ENCODE measurements at places on chromosomes 13 and 19. TPM values are rescaled to one million over a fixed set of nuclear protein-coding genes. Genes with fewer than 3 reads are reported as not detected.

The NKG7 gene
- not detected for total RNA-seq

The FXYD7 gene
- 0.40 TPM for total RNA-seq

The SPRY2 gene
- 32.2 TPM for total RNA-seq

The ACTN4 gene
- total RNA-seq, result 85.3 TPM

- DNase-seq, result no peak
- H3K4me1 ChIP-seq, result no peaks in the 10 kb centered on the region
- H3K27ac ChIP-seq, result no peak overlapping the region
- H3K4me3 ChIP-seq, result no peak overlapping the region
Measured at GRCh38 chr13:104314926-104315535, 1248.8 kb upstream of the SLC10A2 start.

GRCh38 chr19:46317339-46317738 lies 20.5 kb downstream of the HIF3A start:
- H3K27me3 ChIP-seq, result no peaks in the 10 kb centered on the region
- no peaks in the 10 kb centered on the region for H3K36me3 ChIP-seq
- no peak for DNase-seq

DNA sequence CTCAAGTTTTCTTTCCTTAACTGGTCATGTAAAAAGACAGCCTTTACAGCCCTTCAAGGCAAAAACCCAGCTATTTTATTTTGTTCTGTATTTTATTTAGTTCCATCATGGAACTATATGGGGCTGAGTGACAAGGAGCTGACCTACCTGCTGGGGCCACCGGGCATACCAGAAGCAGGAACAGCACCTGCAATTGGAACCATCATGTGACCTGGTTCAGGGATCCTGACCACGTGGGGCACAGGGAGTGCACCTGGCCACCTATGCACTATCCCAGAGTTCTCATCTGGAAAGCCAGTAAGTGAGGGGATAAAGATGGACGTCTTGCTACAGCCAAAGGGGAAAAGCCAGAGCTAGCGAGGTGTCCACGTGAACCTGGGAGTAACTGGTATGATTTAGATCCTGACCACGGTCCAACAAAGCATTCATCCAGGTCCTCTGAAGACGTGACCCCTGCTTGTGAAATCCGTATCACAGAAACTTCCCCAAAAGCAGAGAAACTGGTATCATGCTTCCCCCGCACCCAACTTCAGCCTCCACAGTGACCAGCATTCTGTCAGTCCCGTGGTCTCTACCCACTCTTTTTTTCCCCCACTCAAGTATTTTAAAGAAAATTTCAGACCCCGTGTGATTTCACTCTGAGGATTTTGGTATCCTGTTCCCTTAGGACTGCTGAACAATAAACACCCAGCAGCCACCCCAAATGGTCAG lies 40.5 kb upstream of the SLC15A1 start:
- DNase-seq, result no peak
- no peaks in the 10 kb centered on the region for H3K36me3 ChIP-seq
- no peak overlapping the region for H3K4me3 ChIP-seq
- no peaks in the 10 kb centered on the region for H3K4me1 ChIP-seq

- H3K4me3 ChIP-seq, result no peak overlapping the region
- DNase-seq, result no peak
Measured at GRCh38 chr13:76745261-76746200, 140.7 kb downstream of the KCTD12 start.

GRCh38 chr13:74796157-74796556 lies 662.0 kb upstream of the KLF12 start:
- H3K27ac ChIP-seq, result no peak overlapping the region
- no peaks in the 10 kb centered on the region for H3K27me3 ChIP-seq
- no peak for DNase-seq
- H3K4me3 ChIP-seq, result no peak overlapping the region
- H3K4me1 ChIP-seq, result no peaks in the 10 kb centered on the region

GRCh38 chr13:95641291-95642027 lies 3.0 kb downstream of the DZIP1 start:
- no peaks in the 10 kb centered on the region for H3K36me3 ChIP-seq
- H3K27ac ChIP-seq, result no peak overlapping the region
- no peaks in the 10 kb centered on the region for H3K27me3 ChIP-seq
- H3K4me1 ChIP-seq, result peaks cover 4% of the 10 kb centered on the region
- H3K4me3 ChIP-seq, result peak overlapping the region; percentile 25

DNA sequence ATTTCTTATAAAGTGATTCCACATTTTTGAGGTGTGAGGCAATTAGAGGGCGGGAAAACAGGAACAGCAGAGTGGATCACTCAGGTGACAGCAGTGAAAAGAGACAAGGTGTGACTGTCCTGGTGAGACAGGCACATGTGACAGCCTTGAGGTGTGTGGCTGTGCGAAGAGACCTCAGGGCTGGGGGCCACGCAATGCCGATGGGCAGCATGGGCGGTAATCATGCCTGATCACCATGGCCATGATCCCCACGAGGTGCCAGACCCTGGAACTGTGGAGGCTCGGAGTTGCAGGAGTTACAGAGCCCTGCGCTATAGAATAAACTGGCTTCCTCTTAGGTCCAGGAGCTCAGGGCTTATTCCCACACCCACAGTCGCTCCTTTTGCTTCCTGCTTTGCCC lies 2.0 kb downstream of the SPACA6 start:
- DNase-seq, result no peak
- H3K27me3 ChIP-seq, result no peaks in the 10 kb centered on the region
- H3K4me1 ChIP-seq, result peaks cover 6% of the 10 kb centered on the region
- no peaks in the 10 kb centered on the region for H3K36me3 ChIP-seq

- peak overlapping the region; percentile 93 for H3K4me3 ChIP-seq
- H3K36me3 ChIP-seq, result no peaks in the 10 kb centered on the region
- peak overlapping the region; percentile 100 for H3K27ac ChIP-seq
- peaks cover 30% of the 10 kb centered on the region for H3K4me1 ChIP-seq
- DNase-seq, result peak; percentile 26
Measured at GRCh38 chr13:110713981-110714796, 689 bp downstream of the ING1 start.

GRCh38 chr13:114145256-114145655 lies 12.8 kb upstream of the RASA3 start:
- no peak overlapping the region for H3K27ac ChIP-seq
- H3K27me3 ChIP-seq, result no peaks in the 10 kb centered on the region
- H3K4me3 ChIP-seq, result no peak overlapping the region
- DNase-seq, result no peak

All from gastrocnemius medialis (tissue), 4 donors.